ENCODE measurements at places on chromosomes 5 and 9.

DNA sequence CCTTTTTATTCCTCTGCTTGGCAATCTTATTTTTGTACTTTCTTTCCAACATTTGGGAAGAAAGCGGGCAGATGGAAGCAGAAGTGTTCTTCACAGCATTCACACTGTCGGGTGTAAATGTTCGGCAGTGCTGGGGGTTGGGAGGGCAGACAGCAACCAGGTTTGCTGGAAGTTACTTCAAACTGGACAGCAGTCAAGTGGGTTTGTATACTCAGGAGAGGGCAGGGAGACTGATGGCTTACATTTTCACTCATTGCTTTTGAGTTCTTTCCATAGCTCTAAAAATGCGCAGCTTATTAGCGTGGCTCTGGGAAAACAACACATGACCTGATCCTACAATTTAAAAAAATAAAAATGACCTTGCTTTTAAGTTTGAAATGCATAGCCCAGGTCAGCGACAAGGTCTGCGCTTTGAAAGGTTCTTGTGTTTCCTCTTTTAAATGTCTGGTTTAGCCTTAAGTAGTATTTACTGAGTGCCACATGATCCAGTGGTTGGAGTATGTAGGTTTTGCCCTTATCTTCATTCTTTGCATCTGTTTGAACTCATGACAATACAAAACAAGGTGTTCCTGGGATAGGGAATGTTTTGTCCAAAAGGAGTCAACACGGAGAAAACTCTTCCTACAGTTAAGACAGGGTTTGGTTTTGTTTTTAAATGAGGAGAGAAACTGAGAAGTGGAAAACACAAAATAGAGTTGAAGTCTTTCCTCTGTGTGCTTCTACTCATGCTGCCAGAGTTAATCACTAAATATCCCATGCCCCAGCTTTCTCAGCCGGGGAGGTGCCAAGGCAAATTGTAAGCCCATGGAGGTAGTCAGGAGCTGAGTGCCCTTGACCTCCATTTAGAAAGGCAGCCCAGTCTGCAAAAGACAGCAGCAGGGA lies 132.7 kb upstream of the DMRT1 start:
- peak; percentile 13 for ATAC-seq

GRCh38 chr5:125578551-125578950 lies 832.1 kb upstream of the ZNF608 start:
- no peak for ATAC-seq

- ATAC-seq = no peak
These were observed 2055.0 kb upstream of the ACO1 start for GRCh38 chr9:30329431-30329830.

GRCh38 chr9:3956081-3956671 lies 343.7 kb downstream of the GLIS3 start:
- ATAC-seq = no peak

- peak; percentile 82 for ATAC-seq
These were observed 109.1 kb downstream of the SUSD1 start for GRCh38 chr9:112065806-112066606.

DNA sequence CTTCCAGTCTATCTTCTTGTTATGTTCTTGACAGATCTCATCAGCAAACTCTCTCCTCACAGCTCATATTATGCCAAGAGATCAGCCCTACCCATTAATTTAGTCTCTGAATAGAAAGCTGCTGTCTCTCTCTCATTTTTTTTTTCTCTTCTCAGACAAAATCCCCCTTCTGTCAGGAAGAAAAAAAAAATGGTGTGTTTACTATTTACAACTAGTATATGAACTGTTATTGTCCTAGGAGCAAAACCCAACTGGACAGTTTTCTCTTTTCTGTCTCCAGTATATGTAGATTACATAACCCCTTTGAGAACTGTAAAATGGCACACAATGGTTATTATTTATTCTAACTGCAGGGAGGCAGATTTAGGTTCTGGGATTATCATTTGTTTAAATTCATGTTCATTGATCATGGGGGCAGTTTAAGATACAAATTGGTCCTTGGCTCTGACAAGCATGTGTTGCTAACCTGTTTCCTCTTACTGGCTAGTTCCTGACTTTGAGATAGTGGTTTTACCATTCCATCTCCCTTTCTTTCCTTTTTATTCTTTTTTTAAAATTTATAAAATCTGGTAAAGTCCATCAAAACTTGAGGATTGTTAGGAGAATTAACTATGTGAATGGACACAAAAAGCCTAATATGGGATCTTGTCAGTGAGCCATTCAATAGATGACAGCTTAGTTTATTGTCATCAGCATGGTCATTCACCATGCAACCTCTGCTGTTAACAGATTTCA lies 210.0 kb upstream of the PAPPA start:
- no peak for ATAC-seq

DNA sequence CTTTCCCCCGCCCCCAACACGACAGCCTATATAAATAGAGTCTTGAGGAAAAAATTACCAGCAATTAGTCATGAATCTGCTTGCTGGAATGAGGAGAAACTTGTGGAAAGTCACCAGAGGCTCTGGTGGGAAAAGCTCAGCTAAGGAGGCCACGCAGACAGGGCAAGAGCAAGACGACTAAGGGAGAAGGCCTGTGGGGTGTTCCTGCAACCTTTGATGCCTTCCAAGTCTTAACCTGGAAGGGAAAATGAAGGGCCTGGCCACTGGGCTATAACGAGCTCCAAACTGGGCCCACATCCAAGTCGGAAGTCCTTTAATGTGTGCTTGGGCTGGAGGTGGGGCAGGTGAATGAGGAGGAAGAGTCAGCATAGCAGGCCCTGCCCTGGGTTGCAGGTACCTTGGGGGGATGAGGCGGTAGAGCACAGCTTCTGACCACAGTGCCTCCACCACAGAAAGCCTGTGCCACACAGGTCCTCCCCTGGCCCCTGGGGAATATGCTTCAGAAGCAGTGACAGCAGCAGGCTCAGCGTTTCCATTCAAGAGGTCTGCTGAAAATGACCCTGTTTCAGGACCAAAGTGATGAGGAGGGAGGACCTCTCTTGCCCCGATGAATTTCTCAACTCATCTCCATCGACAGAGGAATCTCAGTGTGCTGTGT lies 92.8 kb upstream of the LRRTM2 start:
- no peak for ATAC-seq

- ATAC-seq = no peak
These were observed 77.8 kb downstream of the BOD1 start for GRCh38 chr5:173538654-173539053.

- no peak for ATAC-seq
These were observed 441.5 kb upstream of the CDH6 start for GRCh38 chr5:30752015-30752414.

GRCh38 chr9:104589626-104590025 lies 9.6 kb downstream of the OR13C5 start:
- no peak for ATAC-seq

DNA sequence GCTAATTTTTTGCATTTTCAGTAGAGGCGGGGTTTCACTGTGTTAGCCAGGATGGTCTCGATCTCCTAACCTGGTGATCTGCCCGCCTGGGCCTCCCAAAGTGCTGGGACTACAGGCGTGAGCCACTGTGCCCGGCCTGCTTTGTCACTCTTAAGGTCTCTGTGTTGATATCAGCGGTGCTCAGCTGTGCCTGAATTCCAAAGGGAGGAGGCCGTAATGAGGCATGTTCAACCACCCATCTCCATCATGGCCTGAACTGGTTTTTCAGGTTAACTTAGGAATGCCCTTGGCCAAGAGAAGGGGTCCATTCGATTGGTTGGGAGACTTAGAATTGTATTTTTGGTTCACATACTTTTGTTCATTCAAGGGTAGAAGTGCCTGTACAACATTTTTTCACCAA lies 22.0 kb downstream of the HSD17B3 start:
- no peak for ATAC-seq

DNA sequence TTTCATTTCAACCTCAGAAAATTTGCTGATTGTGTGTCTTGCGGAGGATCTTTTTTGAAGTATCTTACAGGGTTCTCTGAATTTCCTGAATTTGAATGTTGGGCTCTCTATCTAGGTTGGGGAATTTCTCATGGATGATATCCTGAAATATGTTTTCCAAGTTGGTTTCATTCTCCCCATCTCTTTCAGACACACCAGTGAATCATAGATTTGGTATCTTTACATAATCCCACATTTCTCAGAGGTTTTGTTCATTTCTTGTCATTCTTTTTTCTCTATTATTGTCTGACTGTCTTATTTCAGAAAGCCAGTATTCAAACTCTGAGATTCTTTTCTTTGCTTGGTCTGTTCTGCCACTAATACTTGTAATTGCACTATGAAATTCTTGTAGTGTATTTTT lies 456.9 kb downstream of the PRELID2 start:
- ATAC-seq = no peak

DNA sequence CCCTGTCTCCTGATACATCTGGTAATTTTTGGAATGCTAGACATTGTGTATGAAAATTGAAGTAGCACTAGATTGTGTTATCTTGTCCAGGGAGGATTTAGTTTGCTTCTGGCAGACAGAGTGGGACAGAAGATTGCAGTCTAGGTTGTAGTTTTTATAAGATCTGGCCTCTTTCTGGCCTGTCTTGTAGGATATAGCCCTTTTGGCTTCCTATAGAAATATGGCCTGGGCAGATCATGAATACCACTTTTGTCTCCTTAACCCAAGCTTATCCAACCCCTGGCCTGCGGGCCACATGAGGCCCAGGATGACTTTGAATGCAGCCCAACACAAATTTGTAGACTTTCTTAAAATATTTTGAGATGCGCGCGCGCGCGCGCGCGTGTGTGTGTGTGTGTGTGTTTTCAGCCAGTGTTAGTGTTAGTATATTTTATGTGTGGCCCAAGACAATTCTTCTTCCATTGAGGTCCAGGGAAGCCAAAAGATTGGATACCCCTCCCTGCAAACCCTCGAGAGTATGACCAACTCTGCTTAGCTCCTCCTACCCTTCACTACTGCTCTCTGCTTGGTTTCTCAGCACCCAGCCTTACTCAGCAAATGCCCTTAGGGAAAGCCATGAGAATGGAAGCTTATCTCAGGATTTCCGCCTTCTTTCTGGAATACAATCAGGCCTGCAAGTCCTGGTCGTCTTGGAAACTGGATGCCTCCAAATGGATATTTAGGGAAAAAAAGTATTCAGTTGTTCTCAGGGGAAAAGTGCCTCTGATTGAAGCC lies 26.5 kb downstream of the ANKRD33B start:
- ATAC-seq = 0 out of 3 replicates have a peak, but pooled peaks have one; percentile 29

GRCh38 chr5:10466446-10467073 lies 24.9 kb downstream of the ROPN1L start:
- no peak for ATAC-seq

DNA sequence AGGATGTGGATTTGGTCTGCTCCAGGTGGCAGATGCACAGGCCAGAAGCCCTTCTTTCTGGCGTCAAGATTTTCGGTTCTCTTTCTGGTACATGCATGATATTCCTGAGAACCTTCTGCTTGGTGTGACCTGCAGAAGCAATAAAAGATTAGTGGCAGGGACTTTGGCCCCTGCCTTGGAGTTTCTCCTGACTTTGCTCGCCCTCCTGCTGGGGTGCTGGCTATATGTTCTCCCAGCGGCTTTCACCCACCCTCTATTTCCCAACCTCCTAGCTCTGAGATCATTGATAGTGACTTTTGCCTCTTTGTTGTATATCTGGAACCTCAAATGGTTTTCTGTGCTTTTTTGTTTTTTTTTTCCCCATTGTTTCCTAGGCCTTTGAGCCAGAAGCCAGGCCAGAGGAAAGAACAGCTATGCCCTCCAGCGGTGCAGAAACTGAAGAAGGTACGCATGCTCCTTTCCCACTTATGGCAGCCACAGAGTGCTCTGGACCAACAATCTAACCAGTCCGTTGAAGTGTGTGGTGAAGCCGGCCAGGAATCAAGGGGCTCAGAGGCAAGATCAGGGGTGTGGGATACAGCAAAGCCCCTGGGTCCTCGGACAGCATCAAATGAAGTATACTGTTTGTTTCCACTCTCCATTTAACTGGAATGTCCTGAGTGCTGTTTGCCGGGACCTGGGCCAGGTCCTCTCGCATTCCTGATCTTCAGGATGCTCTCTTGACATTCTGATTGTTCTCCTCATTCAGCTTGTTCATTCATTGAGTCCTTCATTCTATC lies 154.5 kb downstream of the ARHGEF28 start:
- no peak for ATAC-seq

DNA sequence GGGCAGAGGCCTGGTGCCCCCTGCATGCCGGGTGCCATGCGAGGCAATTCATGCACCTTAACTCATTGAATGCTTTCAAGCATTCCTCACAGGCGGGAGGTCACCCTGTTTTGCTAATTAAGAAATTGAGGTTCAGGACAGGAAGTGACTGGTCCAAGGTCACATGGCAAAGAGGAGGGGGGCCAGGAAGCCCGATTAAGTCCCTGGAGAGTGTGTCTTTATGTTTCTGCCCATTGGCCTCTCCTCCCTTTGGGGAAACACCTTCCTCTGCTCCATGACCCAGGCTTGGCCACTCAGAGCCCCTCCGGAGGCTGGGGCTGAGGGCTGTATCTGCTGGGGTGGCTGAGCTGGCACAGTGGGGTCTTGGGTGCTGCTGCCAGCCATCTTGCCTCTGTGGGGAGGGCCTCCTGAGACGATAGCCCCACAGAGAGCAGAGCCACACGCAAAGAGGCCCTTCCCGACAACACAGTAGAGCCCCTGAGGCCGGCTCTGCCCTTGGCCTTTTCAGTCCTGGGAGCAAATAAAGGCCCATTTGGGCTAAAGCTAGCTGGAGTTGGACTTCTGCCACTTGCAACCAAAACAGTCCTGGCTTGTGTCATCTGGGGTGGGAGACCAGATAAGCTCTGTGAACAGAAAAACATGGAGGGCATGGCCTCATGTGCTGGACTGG lies 90.8 kb upstream of the NEURL1B start:
- no peak for ATAC-seq

DNA sequence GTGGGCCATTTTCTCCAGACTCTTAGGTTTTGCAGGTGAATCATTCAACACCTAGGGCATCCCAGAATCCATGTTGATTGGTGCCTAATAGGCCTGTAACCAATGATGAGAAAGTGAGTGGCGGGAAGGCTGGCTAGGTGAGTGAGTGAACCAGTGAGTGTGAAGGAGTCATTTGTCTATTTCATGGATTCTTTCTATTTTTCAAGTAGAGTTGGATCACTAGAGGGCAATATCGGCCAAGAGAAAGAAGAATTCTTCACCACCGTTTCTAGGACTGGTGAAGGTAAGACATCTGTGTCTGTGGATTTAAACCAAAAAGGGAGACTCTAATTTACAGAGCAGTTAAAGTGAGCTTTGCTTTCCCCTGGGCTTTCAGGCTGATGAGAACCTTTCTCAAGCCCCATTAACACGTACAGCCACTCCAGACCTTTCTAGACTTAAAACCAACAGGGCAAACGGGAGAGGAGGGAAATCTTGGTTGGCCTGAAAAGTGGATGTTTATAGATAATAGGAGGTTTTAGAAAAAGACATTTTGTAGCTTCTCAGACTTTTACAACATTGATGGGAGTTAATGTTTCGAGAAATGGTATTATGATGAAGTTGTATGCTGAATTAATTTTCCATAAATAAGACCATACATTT lies 114.3 kb upstream of the IL12B start:
- ATAC-seq = peak; percentile 87

DNA sequence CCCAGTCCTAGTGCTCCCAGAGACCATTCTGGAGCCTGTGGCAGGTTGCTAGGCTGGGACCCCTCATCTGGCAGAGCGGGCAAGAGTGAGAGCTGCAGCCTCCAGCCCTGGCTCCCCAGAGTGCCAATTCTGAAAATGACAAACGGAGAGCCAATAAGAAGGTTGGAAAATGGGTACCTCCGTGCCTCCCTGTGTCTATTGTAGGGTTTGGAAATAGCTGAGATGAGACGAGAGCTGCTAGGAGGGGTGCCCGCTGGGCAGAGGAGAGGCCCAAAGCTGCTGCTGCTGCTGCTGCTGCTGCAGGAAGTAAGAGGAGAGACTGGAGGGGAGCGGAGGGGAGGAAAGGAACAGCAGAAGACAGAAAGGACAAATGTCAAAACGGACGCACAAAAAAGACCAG lies 36.0 kb upstream of the FUBP3 start:
- ATAC-seq = no peak
